Stimulated activated CD8-positive, alpha-beta memory T cell treated with anti-CD3 and anti-CD28 coated beads, Interleukin-7, amount 100 ng/mL, for 1 hour (primary cell): ENCODE measurements at places on chromosomes 5 and 9.

- DNase-seq: no peak
These were observed 100.7 kb downstream of the PDE8B start for GRCh38 chr5:77311214-77311571.

DNA sequence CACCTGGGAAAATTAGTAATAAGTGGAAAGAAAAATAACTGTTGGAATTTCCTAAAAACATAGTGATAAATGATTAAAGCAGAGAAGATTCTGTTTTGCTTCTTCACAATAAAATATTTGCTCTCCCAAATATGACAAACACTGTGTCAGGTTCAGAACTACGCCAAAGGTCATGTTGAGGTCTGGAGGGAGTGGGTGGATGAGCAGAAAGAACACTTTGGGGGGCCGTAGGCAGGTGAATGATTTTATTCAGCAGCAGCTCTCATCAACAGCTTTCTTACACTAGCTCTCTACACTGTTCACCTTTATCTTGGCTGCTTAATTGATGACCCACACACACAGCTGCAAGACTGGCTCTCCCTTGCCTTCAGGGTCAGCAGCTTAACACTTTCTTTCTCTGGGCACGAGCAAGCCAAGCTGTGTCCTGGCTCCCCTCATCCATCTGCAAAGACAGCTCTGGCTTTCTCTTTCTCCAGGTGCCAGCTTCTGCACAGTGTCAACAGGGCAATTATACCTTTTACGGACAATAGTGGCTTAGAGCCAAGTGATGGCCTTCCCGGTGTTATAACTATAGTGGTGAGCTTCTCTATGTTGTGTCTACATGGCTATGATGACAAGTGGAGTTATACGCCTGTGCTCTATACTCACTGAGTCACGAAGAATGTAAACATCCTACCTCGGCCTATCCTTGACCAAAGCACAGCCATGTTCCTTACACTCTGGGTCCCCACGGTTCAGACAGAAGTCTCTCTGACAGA is 18.9 kb upstream of the GPX8 start:
- no peak for DNase-seq

DNA sequence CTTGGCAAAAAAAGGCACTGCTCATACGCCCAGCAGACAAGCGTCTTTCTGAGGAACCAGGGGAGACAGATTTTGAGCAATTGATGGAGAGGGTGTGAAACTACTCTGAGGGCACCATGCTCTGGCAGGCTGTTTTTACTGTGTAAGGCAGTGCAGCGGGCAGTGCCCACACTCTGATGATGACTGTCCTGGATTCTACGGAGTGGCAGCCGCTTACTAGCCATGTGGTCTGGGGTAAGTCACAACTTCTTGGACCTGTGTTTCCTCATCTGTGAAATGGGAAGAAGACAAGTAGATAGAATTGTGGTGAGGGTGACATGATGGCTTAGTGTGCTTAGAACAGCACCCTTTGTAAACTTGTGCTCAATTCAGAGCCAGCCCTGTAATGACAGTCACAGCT is 38.8 kb downstream of the FABP6 start:
- no peak for DNase-seq

GRCh38 chr9:127396808-127397645 is at the start of gene SLC2A8:
SLC2A8 (plus strand) TSS chr9:127397169; CDS start chr9:127397231, 62 bp downstream.
- peak; percentile 74 for DNase-seq

GRCh38 chr9:111298111-111298510 is 31.9 kb downstream of the OR2K2 start:
- no peak for DNase-seq

DNA sequence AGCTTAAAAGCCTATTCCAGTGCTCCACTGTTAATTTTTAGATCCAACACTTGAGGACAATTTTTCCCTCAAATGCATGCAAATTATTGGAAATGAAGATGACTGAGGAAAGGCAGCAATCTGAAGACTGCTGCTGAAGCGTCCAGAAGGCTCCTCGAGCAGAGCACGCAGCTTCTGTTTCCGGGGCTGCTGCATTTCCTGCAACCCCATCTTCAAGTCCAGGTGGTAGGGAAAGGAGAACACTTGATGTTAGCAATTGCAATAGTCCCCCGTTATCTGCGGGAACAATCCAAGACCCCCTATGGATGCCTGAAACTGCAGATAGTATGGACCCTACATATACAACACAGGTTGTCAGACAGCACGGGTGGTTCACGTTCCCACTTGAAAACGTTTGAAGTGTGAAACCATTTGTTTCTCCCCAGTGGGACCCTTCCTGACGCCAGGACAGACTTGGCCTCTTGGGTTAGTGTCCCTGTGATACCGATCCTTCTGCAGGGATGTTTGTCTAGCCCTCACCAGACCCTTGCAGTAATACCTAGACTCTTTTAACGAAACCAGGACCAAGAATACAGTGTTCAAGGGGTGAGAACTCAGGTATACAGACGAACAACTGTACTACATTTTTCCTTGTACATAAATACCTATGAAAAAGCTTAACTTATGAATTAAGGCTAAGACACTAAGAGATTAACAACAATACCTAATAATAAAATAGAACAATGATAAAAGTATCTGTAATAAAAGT is 152.3 kb downstream of the HSD17B3 start:
- no peak for DNase-seq

DNA sequence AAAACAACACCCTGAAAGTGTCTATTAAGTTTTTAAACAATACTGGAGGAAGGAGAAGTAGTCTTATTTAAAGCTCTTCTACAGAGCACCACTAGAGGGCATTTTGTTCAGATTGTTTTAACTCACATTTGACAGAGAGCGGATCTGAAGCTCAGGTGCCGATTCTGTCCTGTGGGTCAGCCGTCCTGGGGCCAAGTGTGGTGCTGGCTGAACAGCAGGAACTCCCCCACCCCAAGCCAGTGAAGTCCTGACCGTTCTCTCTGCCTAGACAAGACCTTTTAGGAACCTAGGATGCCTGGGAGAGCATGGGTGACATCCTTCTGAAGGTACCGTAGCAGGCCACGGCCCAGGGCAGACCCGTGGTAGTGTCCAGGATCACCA is 3.9 kb downstream of the EXOC3 start:
- no peak for DNase-seq

- DNase-seq: no peak
These were observed 88.7 kb upstream of the PHF24 start for GRCh38 chr9:34869390-34869789.

GRCh38 chr9:83388346-83388745 is 149.9 kb downstream of the FRMD3 start:
- no peak for DNase-seq

GRCh38 chr5:80662108-80662507 is 7.3 kb upstream of the DHFR start:
- no peak for DNase-seq
